ENCODE measurements at places on chromosomes 7 and 10.
A peak's percentile ranks its signal among the peaks of the same experiment; 100 is the strongest.

DNA sequence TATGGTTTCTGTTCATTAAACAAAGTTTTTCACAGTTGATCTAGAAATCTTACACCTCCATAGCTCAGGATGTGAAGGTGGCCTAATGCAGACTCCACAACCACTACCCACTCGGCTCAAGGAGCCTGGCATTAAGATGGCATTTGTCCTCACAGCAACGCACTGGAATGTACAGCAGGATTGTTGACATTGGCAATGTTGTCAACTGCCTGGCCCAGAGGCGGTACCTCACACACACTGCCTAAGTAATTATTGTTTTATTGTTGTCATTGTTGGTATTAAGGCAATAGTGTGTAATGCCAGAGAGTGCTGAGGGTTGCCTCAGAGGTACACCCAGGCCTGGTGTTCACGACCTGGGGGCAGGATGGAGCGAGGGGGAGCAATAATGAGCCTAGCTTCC is 38.3 kb downstream of the LRRC18 start:
- DNase-seq, result no peak

GRCh38 chr7:23277359-23277989 is 21.7 kb upstream of the MALSU1 start:
- peak; percentile 86 for DNase-seq

GRCh38 chr7:130632111-130632510 is 36.4 kb downstream of the COPG2 start:
- DNase-seq, result peak; percentile 62

DNA sequence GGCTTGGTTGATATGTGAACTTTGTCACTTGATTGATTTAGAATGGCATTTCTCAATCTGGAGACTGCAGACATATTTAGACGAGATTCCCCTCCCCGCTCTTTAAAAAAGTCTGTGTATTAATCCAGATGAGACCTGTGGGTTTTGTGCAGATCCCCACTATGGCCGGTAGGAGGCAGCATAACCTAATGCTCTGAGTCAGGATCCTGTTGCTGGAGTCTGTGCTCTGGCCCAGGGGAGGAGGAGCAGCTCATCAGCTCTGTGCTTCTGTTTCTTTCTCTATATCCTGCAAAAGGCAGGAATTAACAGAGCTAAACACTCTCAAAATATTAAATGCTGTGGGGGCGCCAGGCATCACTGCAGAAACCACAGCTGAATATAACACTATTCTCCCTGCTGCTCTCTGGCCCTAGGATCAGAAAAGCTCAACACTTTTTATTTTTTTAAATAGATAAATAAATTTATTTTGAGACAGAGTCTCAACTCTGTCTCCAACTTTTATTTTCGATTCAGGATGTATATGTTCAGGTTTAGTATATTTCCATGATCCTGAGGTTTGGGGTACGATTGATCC is 23.9 kb upstream of the SEPHS1 start:
- peak; percentile 93 for DNase-seq

DNA sequence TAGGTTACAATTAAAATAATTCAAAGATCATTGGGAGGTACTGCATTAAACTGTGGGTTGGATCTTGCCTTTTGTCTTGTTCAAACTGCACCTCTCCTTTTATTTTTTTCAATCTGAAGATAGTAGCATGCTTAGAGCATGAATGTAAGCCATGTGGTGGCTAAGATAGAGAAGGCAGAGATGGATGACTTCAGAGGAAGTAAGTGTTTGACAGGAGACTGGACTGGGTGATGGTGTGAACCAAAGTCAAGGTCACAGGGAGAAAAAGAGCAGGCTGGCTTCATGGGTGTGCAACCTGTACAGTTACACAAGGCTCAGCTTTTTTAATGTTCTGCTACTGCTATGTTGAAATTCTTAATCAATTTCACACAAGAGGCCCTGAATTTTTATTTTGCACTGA is 85.6 kb downstream of the ZEB1 start:
- DNase-seq, result peak; percentile 62
